NCI-H524 treated with DMSO at 0.1 percent for 48 hours (cell line): ENCODE measurements at places on chromosomes 4 and X.

- DNase-seq: no peak
Measured at GRCh38 chr4:128863312-128864075, 54.0 kb downstream of the JADE1 start.

- peak; percentile 6 for DNase-seq
Measured at GRCh38 chrX:15854080-15854655, 445 bp downstream of the AP1S2 start.

DNA sequence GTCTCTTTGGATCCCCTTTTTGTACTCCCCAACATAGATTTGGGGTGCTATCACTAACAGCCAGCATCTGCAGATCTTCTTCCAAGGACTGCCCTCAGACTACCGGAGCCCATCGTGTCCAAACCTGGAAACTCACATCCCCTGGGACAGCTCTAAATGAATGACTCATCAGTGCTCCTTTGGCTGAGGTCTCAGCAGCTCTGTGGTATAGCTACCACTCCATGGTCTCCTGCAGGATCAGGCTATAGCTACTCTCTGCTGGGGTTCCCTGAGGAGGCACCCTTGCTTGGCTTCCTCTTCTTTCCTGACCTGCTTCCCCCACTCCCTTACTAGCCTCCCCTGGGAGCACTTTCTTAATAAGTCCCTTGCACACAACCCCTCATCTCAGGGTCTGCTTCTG, 97.5 kb upstream of the PRPS2 start:
- no peak for DNase-seq

GRCh38 chr4:56674984-56675383, 6.1 kb downstream of the HOPX start:
- DNase-seq: no peak

DNA sequence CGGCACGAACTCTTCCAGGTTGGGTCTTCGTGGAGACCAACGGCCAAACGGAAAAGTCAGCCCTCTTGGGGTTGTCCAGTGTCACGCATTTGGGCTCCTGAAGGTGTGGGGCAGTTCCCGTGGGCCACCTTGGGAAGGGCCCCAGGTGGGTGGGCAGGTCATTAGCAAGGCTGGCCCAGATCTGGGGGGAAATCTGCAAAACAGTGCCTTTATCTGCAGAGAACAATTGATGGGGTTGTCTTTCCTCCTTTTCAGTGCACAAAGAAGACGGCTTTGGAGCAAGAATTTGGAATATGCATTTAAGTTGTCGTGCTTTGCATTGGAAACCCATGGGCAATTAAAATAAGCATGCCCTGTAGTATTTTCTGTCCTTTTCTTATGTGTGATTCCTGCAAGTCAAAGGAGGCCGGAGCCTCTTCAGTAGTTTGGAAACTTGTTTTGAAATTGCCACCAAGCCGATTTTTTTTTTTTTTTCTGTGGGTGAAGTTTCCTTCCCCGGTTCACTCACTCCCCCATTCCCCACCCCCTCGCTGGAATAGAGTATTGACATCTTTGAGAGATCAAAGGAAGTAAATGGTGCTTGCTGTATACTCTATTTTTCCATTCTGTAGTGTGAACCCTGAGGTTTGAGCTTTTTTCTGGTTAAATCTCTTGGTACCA, 9.8 kb downstream of the ZIC3 start:
- DNase-seq: no peak

- DNase-seq: no peak
Measured at GRCh38 chr4:138034871-138035270, 207.3 kb downstream of the SLC7A11 start.

GRCh38 chr4:102143433-102143832, 201.8 kb downstream of the SLC39A8 start:
- DNase-seq: no peak

- DNase-seq: no peak
Measured at GRCh38 chr4:165016971-165017370, 14.8 kb upstream of the TRIM60 start.

DNA sequence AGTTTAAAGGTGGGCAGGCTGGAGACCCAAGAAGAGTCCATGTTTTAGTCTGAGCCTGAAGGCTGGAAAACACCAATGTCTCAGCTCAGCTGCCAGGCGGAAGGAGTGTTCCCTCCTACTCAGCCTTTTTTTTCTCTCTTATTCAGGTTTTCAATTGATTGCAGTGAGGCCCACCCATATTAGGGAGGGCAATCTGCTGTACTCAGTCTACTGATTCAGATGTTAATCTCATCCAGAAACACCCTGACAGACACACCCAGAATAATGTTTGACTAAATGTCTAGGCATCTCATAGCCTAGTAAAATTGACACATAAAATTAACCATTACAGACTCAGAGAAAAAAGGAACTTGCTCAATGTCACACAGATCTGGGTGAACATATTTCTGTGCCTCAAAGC, 347.1 kb downstream of the GBA3 start:
- no peak for DNase-seq

GRCh38 chr4:74934016-74934831, 1.3 kb downstream of the PARM1 start:
- DNase-seq: no peak
